Omental fat pad (tissue), 4 donors: ENCODE measurements at places on chromosomes 7 and 10. TPM values are rescaled to one million over a fixed set of nuclear protein-coding genes. Genes with fewer than 3 reads are reported as not detected.

AHCYL2 gene
- total RNA-seq: 17.6 TPM

GRCh38 chr10:1677307-1677939, 59.9 kb downstream of the ADARB2 start:
- DNase-seq: no peak

DNA sequence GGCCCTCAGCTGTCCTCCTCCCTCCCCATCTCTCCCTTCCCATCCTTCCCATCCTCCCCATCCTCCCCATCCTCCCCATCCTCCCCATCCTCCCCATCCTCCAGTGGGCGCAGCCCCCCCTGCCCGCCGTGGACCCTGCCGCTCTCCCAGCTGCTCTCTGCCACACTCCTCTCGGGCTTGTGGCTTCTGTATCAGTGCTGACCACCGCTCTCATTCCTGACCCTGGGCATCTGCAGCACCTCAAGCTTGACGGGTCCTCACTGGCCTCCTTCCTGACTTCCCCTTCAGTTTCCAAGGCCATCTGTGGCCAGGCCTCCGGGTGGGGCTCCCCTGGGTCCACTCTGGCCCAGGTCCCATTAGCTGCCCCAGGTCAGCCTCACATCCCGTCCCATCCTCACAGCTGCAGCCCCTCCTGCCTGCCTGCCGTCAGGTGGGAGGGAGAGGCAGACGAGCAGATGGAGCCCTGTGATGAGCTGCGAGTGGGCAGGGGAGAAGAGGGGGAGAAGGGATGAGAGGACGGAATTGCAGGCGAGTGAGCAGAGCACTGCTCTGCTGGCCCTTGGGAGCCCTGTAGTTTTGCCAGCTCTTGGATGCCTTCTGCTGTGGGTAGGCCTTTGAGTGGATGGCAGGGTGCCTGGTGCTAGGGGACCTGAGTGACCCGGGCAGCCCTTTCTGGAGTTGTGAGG, 35.7 kb downstream of the LHPP start:
- DNase-seq: no peak

GRCh38 chr10:113420057-113420732, 132.7 kb upstream of the HABP2 start:
- DNase-seq: no peak

TRIM24 gene
- 20.6 TPM for total RNA-seq

- DNase-seq: no peak
These were observed 258.8 kb downstream of the PHF14 start for GRCh38 chr7:11232462-11232861.

CUZD1 gene
- total RNA-seq: 0.28 TPM

DNA sequence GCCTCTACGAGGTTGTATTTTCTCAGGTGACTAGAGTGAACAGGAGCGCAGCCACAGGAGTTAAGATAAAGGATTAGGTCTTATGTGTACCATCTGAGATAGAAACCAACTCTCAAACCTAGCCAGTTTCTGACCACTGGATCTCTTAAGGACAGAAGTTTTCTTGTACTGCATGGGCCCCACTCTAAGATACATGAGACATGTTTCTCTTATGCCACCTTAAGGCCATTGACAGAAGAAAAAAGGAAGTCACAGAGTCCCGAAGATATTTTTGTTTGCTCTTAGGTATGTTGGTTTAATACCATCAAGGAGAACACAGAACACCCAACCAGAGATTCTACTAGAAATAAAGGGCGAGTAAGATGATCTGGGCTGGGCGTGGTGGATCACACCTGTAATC, 335.8 kb downstream of the FRMD4A start:
- no peak for DNase-seq

- no peak for DNase-seq
These were observed 17.0 kb upstream of the RET start for GRCh38 chr10:43059828-43060227.
